ENCODE measurements at places on chromosomes 1 and 21.

DNA sequence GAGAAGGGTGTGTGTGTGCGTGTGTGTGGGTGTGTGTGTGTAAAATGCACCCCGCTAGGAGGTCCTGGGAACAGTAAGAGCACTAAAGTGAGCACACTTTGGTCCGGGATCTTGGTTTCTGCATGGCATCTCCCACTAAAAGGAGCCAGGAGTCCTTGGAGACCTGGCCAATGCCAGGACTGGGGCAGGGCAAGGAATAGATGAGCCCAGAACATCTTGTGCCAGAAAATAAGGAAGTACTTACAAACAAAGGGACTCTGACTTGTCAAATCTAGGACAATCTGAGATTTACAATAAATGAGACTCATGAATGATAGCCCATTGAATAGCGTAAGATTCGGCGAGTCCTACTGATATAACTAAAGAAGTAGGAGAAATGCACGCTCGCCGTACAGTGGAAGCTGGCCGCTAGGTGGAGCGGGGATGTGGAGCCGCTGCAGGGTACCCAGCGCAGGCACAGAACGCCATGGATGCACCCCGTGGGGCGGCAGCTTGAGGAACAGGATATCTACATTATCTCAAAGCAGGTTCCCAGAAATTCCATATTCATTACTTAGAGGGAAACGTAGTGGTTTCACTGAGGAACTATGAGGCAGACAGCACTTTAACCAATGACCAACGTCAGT lies 7.1 kb downstream of the SLC37A1 start:
- no peak for DNase-seq

GRCh38 chr1:9201401-9202239 lies 33.0 kb upstream of the H6PD start:
- DNase-seq: peak; percentile 31

DNA sequence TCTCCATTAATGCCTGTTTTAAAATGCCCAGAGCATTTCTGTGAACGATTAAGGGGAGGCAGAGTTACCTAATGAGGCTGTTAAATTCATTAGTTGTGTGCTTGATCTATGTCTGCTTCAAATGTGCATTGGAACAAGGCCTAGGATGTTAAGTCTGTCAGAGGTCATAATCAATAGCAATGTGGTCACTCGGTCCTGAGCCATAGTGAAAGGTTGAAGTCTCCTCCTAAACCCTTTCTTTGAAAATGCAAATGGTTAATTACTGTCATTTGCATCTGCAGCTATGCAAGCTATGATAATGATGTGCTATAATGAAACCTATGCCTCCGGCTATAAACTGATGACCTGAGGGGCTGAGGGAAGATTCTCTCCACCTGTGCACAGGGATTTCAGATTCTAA lies 114.2 kb upstream of the NR5A2 start:
- no peak for DNase-seq

DNA sequence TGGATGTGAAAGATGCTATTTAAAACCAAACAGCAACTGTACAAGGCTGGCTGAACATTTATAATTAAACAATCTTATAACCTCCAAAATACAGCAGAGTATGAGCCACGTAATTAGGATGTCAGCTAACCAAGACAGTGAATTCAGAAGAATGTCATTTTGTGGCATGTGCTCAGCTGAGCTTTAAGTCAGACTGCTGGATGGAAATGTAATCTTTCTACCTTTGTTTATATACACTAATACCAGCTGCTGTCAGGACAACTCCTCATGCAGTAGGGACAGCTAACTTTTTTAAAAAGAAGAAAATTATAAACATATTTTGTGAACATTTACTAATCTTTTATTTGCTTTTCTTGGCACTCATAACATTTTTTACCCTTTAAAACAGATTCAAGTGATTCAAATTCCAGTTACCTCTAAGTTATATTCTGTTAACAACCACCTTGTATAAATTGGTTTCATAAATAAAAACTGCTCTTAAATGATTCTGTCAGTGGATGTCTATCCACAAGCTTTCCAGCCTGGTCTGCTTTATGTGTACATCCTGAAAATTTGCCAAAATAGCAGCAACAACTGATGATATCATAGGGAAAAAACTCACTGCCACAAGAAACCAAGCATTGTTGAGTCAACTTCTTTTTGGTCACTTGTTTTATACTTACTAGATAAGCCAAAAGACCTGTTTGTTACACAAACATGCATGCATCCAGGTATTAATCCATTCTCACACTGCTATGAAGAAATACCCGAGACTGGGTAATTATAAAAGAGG lies 36.1 kb downstream of the DPH5 start:
- no peak for DNase-seq

DNA sequence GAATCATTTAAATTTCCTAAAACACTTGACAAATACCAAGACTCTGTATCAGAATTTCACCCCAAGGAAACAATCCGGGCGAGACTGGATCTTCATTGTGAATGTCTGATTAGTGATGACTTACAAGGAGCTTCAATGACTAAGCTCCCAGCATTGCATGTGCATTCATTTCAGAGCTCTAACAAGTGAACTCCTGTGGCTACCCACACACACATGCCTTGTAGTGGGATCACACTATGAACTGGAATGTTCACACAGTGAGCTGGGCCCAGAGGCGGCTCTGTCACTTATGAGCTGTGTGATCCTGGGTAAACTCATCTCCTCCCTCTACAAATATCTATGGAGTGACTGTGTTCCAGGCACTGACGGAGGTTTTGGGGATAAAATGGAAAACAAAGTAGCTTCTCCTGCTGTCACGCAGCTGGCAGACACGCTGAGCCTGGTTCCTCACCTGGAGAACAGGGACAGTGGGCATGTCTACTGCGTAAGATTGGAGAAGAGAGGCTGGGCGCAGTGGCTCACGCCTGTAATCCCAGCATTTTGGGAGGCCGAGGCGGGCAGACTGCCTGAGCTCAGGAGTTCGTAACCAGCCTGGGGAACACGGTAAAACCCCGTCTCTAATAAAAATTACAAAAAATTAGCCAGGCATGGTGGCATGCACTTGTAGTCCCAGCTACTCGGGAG lies 56.9 kb downstream of the CLSTN1 start:
- no peak for DNase-seq

DNA sequence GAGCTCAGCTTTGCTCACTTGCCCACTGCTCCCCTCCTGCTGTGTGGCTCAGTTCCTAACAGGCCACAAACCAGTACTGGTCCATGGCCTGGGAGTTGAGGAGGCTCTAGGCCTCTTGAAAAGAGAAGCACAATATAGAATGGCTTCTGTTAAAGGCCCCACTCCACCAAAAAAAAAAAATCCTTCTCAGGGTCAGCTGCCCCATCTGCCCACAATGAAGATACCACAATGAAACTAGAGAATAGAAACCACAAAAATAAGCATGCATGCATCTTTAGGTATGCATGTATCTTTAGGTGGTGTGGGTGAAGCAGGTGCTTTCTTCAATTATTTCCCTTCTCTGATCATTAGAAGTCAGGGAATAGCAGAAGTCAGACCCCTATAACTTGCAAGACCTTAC lies 620.4 kb upstream of the BEND5 start:
- DNase-seq: no peak

DNA sequence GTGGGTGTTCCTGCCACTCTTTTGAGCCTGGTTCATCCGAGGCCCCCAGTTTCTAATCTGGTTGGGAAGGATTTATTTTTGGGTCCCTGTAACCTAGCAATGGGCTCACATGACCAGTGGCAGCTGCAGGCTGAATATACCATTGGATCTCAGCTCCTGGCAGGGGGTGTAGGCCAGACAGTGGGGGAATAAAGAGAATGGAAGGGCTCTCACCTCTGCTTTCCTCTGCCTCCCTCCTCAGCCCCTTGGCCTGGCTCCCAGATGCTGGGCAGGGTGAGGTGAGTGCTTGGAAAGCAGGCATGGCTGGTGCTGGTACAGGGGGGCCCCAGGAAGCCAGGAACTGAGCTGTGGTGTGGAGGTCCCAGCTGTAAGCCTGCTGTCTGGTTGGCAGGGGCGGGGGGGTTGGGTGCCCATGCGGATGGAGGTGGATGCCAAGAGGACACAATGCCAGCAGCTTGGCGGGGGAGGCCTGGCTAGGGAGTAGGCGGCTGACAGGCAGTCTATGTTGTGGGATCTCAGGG lies 3.6 kb upstream of the GPR61 start:
- DNase-seq: no peak

DNA sequence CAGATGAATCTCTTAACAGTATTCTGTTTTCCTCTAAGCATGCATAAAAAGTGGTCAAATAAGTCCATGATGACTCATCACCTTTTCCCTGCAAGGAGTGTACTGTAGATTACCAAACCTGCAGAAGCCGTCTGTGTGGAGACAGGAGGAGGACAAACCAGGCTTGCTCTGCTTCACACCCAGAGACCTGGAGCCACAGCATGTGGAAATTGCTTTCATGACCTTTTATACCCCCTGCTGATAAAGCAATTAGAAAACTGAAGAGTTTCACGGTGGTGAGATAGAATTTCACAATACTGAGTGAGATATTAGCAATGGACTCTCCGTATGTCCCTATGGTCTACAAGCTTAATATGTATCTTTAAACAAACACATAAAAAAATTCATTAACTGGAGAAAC lies 9.4 kb downstream of the CORT start:
- no peak for DNase-seq

GRCh38 chr1:217091561-217091960 lies 368.3 kb upstream of the ESRRG start:
- no peak for DNase-seq

GRCh38 chr1:242754125-242754524 lies 229.6 kb upstream of the PLD5 start:
- DNase-seq: no peak

GRCh38 chr1:237736372-237737029 lies 154.2 kb downstream of the ZP4 start:
- DNase-seq: no peak

- no peak for DNase-seq
These were observed 34.0 kb downstream of the FOXO6 start for GRCh38 chr1:41394959-41395956.

DNA sequence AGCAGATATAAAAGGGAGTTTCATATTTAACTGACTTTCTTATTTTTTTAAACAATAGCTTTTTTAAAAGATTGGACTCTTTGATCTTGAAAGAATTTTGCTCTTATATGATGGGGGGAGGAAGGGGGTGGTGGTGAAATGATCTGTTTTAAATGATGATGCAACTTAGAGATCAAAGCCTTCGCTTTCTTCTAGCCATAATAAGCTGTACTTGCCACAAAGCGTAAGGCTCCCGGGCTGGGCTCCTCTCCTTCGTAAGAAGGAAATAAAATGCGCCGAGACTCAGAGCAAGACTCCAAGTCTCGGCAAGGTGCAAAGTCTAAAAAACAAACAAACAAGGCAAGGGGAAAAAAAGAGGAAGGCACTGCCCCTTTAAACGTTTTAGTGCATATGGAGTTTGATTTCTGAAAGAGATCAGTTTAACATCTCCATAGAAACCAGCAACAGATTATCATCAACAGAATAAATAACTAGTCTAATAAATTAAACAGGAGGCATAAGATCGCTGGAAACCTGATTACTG lies 3.3 kb downstream of the CASZ1 start:
- no peak for DNase-seq

- DNase-seq: no peak
These were observed 93.7 kb downstream of the NTMT2 start for GRCh38 chr1:170239445-170239844.

DNA sequence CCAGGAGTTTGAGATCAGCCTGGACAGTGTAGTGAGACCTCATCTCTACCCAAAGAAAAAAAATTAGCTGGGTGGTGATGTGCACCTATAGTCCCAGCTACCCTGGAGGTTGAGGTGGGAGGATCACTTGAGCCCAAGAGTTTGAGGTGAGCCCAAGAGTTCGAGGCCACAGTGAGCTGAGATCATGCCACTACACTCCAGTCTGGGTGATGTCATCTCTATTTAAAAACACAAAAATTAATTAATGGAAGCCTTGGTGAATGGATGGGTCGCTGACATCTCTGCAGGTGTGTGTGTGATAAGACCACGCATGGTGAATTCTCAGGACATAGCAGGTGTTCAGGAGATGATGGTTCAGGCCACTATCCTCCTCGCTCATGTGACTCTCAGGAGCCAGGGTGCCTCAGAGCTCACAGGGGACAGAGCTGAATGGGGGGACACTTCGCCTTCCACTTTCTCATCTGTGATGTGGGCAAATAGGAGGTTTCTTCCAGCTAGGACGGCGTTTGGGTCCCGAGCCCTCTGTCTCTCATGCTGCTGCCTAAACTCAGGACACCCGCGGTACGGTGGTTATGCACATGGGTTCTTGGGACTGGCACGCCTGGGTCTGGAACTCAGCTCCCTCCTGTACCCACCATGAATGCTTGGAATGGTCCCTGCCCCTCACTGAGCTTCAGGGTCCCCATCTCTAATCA lies 113.4 kb upstream of the ZBTB40 start:
- DNase-seq: no peak

DNA sequence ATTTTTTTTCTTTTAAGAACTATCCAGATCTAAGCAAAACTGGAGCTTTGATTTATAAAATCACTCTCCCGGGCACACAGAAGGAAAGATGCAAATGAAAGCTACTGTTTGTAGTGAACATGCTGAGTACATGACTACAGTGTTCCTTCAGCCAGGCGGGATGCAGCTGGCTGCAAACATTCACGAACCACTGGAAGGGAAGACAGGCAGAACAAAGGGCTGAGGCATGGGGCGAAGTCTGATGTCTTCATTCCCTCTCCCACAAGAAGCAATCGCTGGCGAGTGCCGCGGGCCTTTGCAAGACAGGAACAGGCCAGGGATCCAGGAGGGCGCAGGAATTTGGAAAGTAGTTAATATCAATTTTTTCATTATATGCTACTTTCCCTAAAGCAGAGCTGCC lies 257.9 kb upstream of the AJAP1 start:
- DNase-seq: no peak

Data from inflammatory macrophage (primary cell).